Activated CD4-positive, alpha-beta T cell treated with anti-CD3 and anti-CD28 coated beads, Interleukin-2, amount 10 ng/mL, durations not matched to agents 7 days and 5 days (primary cell): ENCODE measurements at places on chromosomes 3 and 15. TPM values are rescaled to one million over a fixed set of nuclear protein-coding genes. Genes with fewer than 3 reads are reported as not detected.

ZIC1 gene
- not detected for total RNA-seq

FETUB gene
- total RNA-seq = not detected

- no peak for DNase-seq
Observed at GRCh38 chr3:144085964-144086363, 114.3 kb downstream of the DIPK2A start.

GRAMD1C gene
- total RNA-seq = 0.35 TPM

DNA sequence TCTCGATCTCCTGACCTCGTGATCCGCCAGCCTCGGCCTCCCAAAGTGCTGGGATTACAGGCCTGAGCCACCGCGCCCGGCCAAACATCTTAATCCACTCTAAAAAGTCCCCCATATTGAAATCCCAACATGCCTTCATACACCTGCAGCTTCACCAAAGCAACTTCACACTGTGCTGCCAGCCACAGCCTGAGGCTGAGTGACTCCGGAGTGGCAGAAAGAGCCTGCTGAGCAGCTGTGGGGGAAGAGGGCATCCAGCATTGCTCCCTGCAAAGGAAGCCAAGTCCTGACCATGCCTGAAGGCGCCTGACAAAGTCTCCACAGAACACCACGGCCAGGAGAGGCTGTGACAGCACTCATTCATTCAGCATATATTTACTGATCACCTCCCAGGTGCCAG is 21.6 kb upstream of the VGLL4 start:
- DNase-seq = no peak

GOLGA6L7 gene
- total RNA-seq = not detected

DNA sequence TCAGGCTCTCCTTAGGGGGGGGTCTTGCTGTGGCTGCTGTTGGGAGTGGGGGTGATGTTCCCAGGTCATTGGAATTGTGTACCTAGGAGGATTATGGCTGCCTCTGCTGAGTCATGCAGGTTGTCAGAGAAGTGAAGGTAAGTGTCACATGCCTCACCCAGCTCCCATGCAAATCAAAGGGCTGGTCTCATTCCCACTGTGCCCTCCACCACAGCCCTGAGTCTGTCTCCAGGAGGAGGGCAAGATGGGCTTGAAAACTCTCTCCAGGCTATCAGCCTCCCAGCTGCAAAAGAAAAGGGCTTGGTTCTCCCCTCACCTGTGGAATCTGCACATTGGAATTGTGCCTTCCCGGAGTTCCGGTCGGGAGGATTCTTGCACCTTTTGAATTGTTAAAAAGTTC is 580.5 kb downstream of the NSUN3 start:
- DNase-seq = no peak

VPS13C gene
- total RNA-seq = 88.0 TPM

DNA sequence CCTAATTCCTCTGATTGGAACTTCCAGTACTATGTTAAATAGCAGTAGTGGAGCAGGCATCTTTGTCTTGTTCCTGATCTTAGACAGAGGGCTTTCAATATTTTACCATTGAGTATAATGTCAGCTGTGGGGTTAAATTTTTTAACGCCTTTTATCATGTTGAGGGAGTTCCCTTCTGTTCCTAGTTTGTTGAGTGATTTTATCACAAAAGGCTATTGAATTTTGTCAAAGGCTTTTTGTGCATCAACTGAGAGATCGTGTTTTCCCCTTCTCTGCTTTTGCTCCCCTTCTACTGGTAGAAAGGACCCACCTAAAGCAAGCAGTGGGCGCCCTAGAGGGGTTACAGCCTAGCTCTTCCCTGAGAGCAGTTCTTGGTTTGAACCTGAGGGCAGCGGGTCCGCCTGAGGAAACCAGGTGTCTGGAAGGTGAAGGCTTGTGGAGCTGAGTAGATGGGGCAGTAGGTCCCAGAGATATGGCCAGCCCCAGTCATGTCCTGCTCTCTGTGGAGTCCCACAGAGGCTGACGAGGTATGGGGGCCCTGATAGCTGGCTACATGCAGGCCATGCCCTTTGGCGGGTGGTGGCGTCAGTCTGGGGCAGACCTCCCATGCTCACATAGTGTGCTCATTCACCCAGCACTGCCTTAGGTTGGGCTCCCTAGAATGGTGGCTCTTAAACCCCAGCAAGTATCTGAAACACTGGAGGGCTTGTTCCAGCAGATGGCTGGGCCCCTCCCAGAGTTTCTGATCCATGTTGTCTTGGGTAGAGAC is 11.3 kb downstream of the HDAC11 start:
- no peak for DNase-seq

DNA sequence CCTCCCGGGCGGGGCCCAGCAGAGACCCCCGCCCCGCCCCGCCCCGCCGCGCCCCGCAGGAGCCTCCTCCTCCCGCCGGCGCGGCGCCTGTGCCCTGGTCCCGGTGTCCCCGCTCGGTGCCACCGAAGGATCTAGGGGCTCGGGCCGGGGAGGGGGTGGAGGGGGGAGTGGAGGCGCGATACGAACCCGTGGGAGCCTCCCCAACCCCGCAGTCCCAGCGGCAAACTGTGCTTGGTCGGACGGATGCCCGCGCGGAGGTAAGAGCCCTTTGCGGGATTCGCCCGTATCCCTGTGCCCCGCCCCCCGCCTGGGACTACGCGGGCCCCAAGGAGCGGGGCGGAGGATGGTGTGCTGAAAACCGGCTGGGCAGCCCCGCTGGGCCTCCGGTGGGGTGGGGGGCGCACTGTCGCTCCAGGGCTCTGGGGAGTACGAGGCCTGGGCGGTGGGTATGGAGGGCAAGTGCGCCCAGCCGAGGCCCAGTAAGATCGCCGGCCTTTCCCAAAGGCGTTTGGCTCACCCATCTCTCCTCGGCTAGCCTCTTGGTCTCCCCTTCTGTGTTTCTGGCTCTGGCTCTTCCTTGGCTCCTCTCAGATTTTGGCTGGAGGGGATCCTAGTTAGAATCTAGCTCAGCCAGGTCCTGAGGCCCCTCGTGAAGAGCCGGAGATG is 65.6 kb upstream of the POLG start:
- no peak for DNase-seq

GRCh38 chr3:63970631-63971475 is 52.4 kb downstream of the PSMD6 start:
- no peak for DNase-seq

DNA sequence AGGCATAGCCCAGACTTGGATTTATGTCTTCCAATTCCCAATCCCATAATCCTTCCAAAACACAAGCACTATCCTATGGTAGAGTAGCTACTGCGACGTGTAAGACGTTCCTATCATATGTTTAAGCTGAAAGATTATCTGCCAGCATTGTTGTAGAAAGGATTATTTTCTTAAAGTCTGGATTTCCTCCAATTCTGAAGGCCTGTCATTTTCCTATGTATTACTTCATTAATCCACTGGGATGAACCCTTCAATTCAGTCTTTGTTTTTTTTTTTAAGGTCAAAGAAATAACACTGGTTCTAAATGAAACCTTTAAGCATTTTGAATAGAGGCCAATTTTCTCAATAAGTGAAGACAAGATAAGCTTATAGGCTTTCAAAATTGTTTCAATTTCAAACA is 289.0 kb downstream of the SLC9A9 start:
- no peak for DNase-seq
